CD4-positive, alpha-beta T cell (primary cell): ENCODE measurements at places on chromosomes 4 and X. TPM values are rescaled to one million over a fixed set of nuclear protein-coding genes. Genes with fewer than 3 reads are reported as not detected.
A peak's percentile ranks its signal among the peaks of the same experiment; 100 is the strongest.

- no peaks in the 10 kb centered on the region for H3K27me3 ChIP-seq
- H3K4me3 ChIP-seq: no peak overlapping the region
- no peak for DNase-seq
- no peaks in the 10 kb centered on the region for H3K4me1 ChIP-seq
These were observed 145.8 kb upstream of the AGA start for GRCh38 chr4:177587989-177588388.

DNA sequence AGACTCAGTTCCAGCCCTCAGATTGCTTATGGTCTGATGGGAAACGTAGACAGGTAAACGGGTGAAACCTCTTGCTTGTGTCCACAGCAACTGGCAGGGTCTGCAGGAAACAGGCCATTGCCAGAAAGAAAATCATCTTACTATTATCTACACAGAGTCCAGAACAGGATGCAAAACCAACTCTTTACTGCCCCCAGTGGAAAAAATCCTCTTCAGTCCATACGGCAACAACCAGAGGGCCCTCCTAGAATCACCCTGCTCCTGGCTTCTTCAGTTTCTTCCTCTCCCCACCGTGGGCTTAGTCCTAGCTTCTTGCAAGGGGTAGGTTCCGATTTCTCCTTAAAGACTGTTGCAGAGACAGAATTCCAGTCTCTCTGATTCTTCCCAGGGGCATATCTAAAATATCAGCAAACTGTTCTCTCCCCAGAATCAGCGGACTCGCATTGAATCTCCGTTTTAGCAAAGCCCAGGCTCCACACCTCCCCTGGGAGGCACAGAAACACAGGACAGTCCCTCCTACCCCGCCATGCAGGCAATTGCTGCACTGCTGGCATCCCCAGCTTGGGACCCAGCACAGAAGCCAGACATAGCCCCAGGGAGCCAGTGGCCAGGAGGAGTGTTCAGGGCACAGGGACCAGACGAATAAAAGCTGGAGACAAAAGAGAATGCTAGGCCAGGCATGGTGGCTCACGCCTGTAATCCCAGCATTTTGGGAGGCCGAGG, 41.0 kb upstream of the SH3RF1 start:
- H3K36me3 ChIP-seq: no peaks in the 10 kb centered on the region
- no peaks in the 10 kb centered on the region for H3K27me3 ChIP-seq
- H3K27ac ChIP-seq: no peak overlapping the region
- no peak overlapping the region for H3K4me3 ChIP-seq

GRCh38 chr4:24805067-24805466, 9.7 kb downstream of the SOD3 start:
- no peak for DNase-seq
- H3K4me1 ChIP-seq: no peaks in the 10 kb centered on the region
- H3K36me3 ChIP-seq: no peaks in the 10 kb centered on the region

GRCh38 chr4:81040012-81040659, 9.6 kb downstream of the BMP3 start:
- no peaks in the 10 kb centered on the region for H3K4me1 ChIP-seq
- peak; percentile 58 for DNase-seq
- H3K4me3 ChIP-seq: no peak overlapping the region
- peaks cover 18% of the 10 kb centered on the region for H3K27me3 ChIP-seq

DNA sequence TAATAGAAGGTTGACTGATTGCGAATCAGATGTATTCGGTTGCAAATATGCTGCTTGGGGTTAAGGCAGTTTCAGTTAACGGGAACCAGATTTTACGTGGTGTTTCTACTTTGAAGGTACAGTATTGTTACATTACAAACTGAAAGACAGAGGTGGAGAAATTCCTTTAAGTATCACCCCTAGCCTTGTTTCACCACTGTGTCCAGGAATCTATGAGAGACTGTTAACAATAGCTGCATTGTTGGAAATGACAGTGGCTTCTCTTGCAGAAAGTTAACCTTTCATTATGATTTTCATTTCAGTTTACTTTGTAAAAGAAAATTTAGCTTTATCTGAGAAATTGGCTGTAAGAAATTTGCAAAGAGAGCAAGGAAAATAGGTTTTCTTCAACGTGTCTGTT, 2.6 kb downstream of the CDKL5 start:
- no peaks in the 10 kb centered on the region for H3K4me1 ChIP-seq
- no peaks in the 10 kb centered on the region for H3K36me3 ChIP-seq
- no peak overlapping the region for H3K27ac ChIP-seq
- no peak overlapping the region for H3K4me3 ChIP-seq

Gene FGB
- total RNA-seq: not detected

Gene GPC3
- total RNA-seq: 0.59 TPM

Gene CACNA1F
- 1.1 TPM for total RNA-seq
